ENCODE measurements at places on chromosomes 16 and 17.

DNA sequence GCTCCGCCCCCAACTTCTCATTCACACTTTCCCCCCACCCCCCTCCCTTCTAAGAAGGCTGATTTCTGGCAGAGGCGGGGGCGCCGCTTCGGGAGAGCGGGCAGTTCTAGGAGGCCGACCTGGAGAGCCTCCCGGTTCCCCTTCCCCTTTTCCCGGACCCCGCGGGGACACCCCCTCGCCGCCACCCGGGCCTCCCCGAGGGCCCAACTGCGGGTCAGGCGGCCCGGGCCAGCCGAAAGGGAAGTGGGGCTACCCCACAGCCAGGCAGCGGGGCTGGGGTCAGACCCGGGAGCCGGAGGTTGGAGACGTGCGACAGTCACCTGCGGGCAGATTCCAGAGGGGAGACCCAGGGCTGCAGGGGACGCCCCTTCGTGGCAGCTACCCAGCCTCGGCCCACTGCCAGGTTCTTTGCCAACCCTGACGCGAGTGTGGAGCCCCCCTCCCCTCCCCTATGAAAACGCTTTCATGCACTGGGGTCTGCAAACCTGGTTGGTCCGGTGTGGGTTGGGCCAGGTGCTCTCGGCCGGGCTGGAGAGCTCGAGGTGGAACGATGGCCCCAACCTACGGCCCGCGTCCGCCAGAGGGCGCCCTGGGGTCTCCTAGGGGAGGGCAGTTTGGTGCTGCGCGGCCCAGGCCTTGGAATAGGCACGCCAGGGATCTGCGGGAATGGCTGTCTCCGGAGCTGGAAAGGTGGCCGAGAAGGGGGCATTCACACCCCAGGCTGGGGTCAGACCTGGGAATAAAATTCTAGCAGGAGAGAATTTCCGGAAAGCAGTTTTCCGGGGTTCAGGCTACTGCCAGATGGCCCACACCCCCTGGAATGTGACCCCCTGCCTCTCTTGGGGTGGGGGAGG is 721 bp upstream of the SOCS3 start:
- peak; percentile 96 for DNase-seq

GRCh38 chr17:56976941-56977608 is 856 bp upstream of the SCPEP1 start:
- DNase-seq, result no peak

DNA sequence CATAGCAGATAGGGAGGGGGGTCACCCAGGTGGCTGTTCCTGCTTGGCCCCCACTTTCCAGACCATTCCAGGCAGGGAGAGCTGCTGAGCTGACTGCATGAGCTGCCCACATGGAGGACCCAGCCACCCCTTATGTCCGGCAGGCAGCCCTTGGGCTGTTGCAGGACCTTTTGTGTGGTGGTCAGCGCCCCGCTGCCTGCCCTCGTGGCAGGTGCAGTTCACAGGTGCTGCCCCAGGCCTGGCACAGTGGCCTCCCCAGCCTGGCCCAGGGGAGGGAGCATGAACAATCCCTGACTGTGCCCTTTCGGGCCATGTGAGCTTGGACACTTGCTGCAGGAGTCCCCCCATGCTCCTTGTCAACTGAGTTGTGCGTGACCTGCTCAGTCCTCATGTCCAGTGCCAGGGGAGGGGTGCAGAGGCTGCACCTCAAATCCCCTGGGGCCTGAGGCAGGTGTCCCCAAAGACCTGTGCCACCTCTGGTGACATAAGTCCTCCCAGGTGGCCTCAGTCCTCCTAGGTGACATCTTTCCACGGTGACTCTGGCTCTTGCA is 8.6 kb downstream of the TBC1D26 start:
- no peak for DNase-seq

- DNase-seq, result no peak
Measured at GRCh38 chr16:47568351-47568750, 107.2 kb downstream of the PHKB start.

GRCh38 chr17:78774956-78775571 is 7.0 kb downstream of the CYTH1 start:
- DNase-seq, result peak; percentile 52

DNA sequence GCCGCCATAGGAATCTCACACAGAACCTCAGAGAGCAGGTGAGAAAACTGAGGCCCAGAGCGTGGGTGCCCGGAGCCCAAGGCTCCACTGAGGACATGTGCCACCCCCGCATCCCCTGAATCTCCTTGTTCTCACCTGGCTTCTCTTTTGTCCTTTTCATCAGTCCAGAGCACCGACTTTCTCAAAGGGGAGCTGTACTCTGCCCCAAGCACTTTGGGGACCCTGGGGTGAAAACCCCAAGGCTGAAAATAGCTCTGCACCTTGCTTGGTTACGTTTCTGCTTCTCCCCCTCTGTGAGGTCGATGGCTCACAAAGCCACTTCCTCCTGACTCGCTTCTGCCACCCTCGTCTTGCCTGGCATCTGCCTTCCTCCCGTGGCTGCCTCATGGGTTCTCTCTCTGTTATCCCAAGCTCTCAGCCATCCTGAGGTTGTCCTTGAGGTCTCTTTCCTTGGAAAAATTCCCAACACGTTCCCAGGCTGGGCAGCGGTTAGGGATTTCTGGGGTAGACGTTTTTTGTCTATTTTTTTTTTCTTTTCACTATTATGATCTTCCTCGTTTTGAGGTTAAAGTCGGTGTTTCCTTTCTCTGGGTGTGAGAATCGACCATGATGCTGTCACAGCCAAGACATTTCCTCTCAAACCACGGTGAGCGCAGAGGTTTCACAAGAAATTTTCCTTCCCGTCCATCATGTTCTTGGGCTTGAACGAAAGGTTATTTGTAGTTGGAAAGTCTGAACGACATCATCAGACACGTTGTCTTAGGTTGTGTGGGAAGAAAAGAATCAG is 37.2 kb downstream of the IRF8 start:
- DNase-seq, result peak; percentile 41

GRCh38 chr17:44599298-44600175 is 42.3 kb downstream of the FZD2 start:
- DNase-seq, result no peak

- peak; percentile 51 for DNase-seq
Measured at GRCh38 chr17:49861150-49861884, 13.4 kb upstream of the TAC4 start.

DNA sequence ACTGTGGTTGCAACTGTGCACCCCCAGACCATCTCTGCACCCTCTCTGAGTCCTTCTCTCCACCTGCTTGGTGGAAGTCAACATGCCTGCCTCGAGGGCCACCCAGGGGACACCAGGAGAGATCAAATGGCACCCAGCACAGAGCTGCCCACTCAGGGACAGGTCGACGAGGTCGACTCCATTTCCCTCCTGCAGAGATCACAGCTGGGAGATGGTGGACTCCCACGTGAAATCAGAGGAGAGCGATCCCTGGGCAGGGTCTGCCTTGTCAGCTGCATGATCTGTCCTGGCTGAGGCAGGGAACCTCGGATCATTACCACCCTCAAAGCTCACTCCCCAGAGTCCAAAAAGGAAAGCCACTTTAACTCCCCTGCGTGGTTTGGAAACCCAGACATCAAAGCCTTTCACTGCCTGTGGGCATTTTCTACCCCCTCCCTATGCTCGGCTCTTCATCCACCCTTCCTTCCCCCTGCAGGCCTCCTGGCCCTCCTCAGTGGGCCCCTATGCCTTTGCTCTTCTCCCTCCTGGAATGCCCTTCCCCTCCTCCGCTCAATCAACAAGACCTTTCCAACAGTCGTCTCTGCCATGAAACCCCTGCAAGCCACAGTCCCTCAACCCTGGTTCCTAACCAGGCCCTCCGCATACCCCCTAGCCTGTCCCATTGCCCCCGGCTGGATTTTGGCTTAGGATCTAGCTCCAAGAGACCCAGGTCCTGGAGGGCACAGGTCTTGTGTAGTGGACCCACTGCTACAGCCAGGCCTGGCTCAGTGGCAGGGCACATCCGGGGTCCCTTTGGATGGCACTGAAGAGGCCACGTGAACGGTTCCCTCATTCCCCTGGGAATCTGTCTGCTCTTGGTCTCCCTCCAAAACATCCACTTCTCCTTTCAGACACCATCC is 103.8 kb upstream of the RPL38 start:
- DNase-seq, result no peak

- DNase-seq, result no peak
Measured at GRCh38 chr17:1522626-1523025, 6.2 kb upstream of the INPP5K start.

DNA sequence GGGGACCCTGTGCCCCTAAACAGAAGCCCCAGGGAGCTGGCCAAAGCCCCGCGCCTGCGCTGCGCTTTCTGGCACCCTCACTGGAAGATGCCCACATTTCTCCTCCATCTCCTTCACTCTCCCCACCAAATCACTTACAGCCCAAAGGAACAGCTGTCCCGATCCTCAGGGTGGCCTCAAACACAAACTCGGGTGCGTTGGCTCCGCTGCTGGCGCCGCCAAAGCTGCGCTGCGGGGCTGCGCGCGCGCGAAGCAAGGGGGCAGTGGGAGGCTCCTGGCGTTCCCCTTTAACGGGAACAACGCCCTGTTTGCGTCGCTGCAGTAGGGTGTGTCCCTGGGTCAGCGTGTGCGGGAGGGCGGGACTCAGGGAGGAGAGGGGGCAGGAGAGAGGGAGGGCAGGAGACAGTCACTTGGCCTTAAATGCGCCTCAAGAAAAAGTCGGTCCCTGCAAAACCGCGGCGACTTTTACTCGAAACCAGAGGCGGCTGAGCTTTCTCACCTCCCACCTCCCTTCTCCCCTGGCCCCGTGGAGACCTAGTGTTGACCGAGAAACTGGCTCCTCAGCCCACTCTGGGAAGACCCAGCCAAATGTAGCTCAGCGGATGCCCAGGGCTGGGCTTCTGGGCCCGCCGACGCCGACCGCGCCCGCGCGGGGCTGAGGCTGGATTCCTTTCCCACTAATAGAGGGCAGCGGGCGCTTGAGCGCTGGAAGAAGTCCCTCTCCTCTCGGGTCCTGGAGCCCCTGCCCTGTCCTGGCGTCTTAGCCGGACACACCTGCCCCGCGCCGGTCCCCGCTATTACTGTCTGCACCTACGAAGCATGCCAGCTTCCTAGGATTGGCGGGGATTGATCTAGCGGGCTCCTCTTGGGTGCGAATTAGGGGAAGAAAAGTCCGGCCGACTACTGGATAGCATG is 2.6 kb downstream of the PMP22 start:
- no peak for DNase-seq

GRCh38 chr17:17843096-17843495 is 6.3 kb upstream of the SREBF1 start:
- DNase-seq, result no peak

- DNase-seq, result no peak
Measured at GRCh38 chr17:68847711-68848110, 107.5 kb downstream of the ABCA8 start.

- no peak for DNase-seq
Measured at GRCh38 chr17:81399481-81400153, 4.4 kb downstream of the BAHCC1 start.

DNA sequence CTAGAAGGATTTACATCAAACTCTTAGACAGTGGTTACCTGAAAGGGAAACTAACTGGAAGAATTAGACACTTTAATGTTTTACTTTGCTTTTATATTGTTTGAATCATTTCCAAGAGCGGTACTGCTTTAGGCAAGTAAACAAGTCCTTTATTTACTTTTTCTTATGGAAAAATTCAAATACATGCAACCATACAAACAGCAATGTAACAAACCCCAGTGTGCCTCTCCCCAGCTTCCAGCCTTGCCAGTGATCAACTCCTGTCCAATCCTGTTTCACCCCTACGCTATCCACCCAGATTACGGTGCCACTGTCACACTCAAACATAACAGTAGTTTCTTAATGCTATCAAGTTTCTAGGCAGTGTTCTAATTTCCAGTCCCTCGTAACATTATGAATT is 85.9 kb downstream of the C16orf95 start:
- no peak for DNase-seq

DNA sequence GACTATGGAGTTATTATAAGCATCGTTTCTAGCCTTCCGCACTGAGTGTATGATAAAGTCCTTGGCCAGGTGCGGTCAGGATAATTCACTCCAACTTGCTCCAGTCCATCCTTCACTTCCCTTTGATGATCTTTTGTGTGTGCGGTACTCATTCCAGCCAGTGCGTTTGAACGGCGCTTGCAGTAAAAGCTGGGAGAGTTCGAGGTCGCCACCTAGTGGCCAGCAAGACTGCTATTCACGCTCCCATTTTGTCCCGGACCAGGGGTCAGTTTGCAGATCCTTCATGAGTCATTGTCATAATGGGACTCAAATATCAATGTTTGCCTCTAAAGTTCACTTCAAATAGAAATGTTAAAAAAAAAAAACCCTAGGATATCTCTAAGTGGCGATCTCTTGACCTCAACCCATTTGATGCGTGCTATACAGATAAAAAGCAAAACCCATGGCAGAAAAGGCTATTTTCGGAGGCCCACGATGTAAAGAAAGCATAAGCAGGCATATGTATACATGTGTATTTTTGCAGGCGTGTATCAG is 417.1 kb downstream of the TMEM114 start:
- DNase-seq, result no peak

GRCh38 chr17:70208080-70208794 is 38.9 kb downstream of the KCNJ2 start:
- DNase-seq, result no peak

GRCh38 chr17:16352667-16353316 is 477 bp downstream of the CENPV start:
- DNase-seq, result peak; percentile 25

- no peak for DNase-seq
Measured at GRCh38 chr17:49987681-49988441, 7.2 kb downstream of the DLX3 start.

GRCh38 chr16:57946181-57946801 is 24.6 kb downstream of the CNGB1 start:
- no peak for DNase-seq

DNA sequence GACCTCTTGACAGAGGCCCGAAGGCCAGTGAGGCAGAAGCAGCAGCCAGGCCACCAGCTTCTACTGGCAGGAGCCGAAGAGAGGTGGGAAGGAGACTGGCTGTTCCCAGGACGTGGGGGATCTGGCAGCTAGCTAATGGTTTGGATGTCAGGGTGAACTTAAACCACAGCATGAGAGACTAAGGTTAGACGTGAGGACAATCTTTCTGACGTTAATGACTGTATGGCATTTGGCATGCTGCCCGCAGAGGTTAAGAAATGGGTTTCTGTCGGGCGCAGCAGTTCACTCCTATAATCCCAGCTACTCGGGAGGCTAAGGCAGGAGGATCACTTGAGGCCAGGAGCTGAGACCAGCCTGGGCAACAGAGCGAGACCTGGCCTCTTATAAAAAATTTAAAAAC is 6.3 kb upstream of the KRT13 start:
- no peak for DNase-seq

GRCh38 chr17:77838748-77839697 is 119.5 kb upstream of the TNRC6C start:
- DNase-seq, result no peak

- no peak for DNase-seq
Measured at GRCh38 chr17:68356949-68357455, 65.7 kb downstream of the ARSG start.

DNA sequence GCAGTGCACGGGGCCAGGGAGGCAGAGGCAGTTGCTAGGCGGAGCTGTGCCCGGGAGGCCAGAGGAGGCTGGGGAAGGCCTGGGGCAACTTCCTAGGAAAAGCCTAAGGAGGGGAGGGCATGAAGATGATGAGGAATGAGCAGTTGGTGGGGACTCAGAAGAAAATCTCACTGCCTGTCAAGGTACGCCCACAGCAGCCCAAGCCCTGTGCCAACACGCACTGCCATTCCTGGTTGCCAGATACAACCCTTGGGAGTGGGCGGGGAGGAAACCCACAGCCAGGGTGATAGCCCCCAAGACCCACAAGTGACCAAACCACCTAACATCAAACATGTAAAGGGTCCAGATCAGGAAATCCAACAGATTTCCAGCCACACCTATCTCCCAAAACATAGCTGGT is 36.2 kb downstream of the SMPD3 start:
- no peak for DNase-seq

Measured in T-helper 9 cell (primary cell).